Activated naive CD8-positive, alpha-beta T cell treated with anti-CD3 and anti-CD28 coated beads for 36 hours (primary cell): ENCODE measurements at places on chromosomes 4 and X. TPM values are rescaled to one million over a fixed set of nuclear protein-coding genes. Genes with fewer than 3 reads are reported as not detected.

DNA sequence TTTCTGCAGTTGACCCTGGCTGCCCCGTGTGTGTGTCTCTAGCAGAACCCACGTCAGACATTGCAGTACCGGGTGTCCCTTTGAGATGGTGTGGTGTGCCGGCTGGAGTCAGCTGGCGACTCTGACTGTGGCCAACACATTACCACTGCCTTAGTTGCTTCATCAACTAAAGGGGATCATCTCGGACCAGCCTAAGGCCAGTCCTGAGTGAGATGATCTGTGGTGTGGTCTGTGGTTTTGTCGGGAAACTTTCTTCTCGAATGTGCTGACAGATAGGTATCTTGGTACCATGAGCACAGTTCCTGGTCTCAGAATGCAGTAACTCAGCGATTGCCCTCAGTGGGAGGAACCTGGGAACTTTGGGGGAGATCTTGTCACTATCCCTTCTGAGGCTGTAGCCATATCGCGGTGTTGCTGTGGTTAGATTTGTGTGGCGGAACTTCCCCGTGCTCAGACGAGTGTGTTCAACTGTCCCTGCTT is 15.8 kb downstream of the TBC1D14 start:
- DNase-seq: no peak

Gene DCAF8L2
- not detected for total RNA-seq

DNA sequence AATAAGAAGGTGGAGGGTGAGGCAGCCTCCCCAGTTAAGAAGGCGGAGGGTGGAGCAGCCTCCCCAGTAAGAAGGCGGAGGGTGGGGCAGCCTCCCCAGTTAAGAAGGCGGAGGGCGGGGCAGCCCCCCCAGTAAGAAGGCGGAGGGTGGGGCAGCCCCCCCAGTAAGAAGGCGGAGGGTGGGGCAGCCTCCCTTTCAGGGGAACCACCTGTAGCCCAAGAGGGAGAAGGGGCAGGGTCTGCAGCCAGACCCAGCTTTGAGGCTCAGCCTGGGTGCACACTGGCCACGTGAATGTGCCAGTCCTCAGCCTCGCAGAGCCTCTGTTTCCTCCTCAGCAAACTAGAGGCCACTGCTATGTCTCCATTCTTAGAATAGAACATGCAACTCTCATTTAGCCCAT is 52.6 kb downstream of the HMX1 start:
- DNase-seq: no peak

DNA sequence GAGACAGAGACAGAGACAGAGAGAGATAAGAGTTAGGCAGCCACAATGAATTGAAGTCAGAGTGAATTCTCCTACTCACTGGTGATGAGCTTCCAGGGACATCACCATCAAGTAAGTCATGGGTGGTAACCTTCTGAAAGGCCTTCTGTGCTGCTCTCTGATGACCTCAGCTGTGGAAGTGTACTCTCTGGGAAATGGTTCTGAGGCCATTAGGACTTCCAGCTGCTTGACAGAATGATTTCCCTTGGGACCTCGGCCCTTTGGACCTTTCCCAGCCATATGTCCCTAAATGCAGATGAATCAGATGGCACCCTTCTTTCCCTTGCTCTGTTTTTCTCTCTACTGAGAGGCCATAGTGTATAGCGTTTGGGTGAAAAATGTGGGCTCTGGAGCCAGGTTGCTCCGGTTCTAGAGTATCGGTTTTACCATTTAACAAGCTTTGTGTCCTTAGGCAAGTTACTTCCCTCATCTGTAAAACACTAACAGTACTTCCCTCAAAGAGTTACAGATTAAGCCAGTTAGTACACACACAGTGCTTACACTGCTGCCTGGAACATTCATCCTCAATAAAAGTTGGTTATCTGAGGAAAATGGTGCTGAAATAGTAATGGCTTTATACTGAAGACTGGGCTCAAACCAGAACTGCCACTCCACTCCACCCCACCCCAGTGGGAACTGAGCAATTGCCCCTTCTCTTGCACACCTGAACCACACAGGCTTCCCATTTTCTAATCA is 7.6 kb downstream of the SEPTIN11 start:
- DNase-seq: no peak

Gene FRAS1
- total RNA-seq: 0.24 TPM

Gene SPARCL1
- not detected for total RNA-seq

GRCh38 chrX:66915893-66916292 is 277.0 kb upstream of the EDA2R start:
- no peak for DNase-seq

DNA sequence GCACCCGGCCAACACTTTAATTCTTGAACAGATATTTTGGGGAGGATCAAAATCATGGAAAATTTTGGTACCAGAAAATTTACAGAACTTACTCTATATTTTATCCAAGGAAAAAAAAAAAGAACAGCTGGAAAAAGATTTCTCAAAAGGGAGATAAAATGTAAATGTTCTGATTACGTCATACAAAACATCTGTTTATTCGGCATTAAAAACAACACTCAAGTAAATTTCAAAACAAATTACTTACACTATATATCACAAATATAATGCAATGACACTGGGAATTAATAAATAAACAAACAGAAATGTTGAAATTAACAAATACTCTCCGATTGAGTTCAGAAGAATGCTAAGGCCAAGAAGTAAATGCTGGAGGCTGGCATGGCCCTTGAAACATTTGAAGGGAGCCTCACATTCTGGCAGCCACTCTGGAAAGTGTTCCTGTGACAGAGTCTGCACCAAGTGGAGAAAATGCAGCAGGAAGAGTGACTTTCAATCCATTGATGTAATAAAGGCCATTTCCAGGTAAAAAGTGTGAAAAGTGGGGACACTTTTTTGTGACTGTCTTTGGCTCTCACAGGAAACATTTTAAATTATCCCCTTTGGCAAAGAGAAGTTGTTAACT is 486.0 kb upstream of the CTSO start:
- DNase-seq: no peak

DNA sequence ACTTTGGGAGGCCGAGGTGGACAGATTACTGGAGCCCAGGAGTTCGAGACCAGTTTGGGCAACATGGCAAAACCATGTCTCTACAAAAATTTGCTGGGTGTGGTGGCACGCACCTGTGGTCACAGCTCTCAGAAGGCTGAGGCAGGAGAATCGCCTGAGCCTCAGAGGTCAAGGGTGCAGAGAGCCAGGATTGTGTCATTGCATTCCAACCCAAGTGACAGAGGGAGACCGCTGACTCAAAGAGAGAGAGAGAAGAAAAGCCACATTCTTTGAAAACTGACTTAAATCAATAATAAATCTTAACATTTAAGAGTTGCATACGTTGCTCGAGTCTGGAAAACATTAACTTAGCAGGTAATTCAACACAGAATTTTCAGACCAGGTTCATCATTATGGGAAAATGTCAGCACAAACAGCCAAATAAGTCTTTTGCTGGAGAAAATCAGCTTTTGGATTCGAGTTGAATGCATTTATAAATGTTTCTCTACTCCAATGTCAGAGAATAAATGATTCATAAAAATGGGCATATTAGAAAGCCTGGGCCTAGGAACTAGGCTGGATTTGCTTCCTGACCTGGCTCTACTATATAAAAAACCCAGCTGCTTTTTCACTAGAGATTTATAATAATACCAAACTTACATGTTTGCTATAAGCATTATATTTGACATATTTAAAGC is 68.3 kb upstream of the RBPJ start:
- DNase-seq: no peak

Gene GPRASP3
- 3.2 TPM for total RNA-seq

- no peak for DNase-seq
These were observed 136.0 kb upstream of the STX18 start for GRCh38 chr4:4677556-4678522.

GRCh38 chr4:145481164-145481941 is at the start of gene SMAD1:
Gene SMAD1, plus strand, starts transcription at chr4:145481853. Its CDS starts 32,761 bp downstream, at chr4:145514614.
- peak; percentile 57 for DNase-seq

Gene ARSJ
- not detected for total RNA-seq
